ENCODE measurements at places on chromosomes 11 and 22. TPM values are rescaled to one million over a fixed set of nuclear protein-coding genes. Genes with fewer than 3 reads are reported as not detected.

Gene C11orf42
- not detected for total RNA-seq

Gene APLNR
- not detected for total RNA-seq

Gene SLC15A3
- total RNA-seq = 5.9 TPM

Gene RASGRP2
- total RNA-seq = 0.05 TPM

Gene NXPE2
- total RNA-seq = 0.05 TPM

Gene OR8D4
- not detected for total RNA-seq

Gene AIFM3
- 0.17 TPM for total RNA-seq

Gene MRPL48
- 22.1 TPM for total RNA-seq

Gene HARBI1
- 6.8 TPM for total RNA-seq

Measured in renal cortical epithelial cell (primary cell).